Stimulated activated CD4-positive, alpha-beta T cell treated with anti-CD3 and anti-CD28 coated beads, TNF-alpha, amount 100 ng/mL, for 1 hour (primary cell): ENCODE measurements at places on chromosomes 5 and 9.

- no peak for DNase-seq
Measured at GRCh38 chr9:80922544-80922943, 766.8 kb downstream of the TLE1 start.

DNA sequence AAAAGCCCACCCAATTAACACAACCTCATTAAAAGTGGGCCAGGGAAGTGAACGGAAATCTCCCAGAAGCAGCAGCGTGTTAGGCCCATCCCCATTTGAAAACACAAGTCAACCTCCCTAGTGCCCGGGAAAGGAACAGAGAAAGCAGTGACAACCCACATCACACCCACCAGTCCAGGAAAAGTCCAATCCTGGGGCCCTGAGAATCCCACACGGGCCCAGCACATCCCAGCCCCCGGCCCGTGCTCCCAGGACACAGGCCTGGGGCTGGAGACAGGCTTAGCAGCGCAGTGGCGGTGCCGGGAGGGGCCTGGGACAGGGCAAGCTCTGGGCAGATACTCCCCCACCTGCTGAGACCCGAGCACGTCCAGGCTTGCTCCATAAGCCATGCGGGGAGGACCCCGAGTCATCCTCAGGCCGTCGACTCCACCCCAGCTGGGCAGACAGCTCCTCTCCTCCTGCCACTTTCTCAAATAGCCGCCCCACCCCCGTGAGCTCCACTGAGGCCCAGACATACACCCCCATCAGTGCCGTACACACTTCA is 101.0 kb downstream of the KCNT1 start:
- DNase-seq = no peak

DNA sequence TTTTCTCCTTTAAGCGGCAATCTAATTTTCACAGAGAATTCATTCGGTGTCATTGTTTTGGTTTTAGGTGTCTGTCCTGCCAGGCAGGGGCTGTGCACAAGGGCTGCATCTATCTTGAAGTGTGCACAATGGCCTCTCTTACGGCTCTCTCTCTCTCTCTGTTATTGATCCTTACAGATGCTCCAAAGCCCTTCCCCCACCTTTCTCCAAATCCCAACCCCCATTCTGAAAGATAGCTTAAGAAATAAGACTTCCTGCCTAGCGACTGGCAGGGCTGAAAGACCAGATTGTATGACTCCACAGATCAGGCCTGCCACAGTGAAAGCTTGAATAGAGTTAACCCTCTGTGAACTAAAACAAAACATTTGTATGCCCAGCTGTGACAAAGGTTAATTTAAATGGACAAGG is 86.5 kb upstream of the NR5A1 start:
- DNase-seq = no peak

DNA sequence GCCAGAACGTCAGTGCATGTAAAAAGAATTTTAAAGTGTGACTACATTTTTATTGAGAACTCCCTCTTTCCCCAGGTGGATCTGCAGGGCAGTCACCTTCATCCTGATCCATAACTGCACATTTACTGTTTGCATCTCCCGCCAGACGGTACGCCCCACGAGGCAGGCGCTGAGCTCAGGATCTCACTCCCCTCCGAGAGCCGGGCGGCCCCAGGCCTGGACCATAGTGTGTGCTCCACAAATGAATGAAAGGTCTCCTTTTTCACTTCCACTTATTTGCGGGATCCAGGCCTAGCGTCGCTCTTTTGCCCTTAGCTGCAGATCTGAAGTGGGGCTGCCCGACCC is 378 bp downstream of the DROSHA start:
- no peak for DNase-seq

DNA sequence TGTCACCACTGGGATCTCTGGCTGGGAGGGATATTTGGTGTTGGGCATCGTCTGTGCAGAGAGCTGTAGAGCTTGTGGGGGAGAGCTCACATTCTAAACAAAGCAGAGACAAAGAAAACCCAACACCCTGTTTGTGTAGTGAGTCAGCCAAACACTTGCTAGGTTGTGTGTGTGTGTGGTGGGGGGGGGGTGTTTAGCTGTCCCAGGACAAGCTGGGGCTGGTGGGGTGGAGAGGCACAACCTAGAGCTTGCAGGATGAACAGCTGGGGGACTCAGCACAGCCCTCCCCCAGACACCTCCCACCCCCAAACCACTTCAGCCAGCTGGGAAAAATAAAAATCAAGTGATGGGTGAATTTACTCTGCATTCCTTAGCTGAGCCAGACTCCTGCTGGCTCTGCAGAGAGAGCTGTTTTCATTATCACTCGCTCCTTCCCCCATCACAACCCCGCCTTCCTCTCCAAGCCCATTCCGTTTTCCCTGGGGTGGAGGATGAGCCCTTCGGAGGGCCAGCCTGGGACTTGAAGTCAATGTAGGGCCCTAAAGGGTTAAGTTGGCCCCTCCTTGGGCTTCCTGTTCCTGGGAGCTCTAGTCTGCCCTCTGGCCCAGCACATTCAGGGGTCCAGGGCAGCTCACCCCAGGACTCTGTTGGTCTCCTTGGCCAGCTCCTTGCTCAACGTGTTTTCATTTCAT is 2.6 kb downstream of the OLFML2A start:
- no peak for DNase-seq

DNA sequence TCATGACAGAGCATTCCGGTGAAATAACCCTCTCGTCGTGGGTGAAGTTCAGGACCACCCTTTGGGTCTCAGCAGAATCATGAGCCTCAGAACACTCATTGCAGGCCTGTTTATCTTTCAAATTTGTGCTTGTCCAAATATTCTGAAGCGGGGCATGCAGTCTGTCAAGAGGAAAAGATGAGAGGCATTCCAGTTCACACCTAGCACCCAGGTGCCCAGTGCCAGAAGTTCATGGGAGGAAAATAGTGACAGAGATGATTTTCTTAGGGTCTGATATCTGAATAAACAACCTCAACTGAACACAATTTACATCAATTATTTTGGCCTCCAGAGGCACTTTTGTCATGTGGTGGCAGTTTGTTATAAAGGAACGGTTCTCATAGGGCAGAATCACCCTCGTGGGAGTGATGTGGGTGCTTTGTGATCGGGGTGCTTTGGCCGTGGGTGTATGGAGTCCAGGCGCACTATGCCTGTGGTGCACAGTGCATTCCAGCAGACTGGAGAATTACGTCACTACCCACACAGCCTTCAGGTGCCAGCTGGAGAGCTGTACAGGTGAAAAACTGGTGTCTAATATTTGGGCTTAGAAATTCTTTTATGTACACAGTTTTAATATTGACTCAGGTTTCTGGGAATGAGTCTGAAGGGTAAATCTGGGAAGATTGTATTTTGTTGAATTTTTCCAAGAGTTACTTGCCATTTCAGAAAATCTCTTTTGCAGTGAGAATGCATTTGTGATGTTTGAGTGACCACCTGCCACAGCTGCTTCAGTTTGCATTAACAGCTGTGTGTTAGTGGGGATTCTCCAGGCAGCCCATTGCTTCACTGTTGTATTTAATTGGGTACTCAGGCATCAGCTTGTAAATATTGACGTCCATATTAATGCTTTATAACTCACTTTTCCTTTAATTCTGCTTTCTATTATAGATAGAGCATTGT is 289.3 kb downstream of the FANCC start:
- DNase-seq = no peak

- DNase-seq = no peak
Measured at GRCh38 chr5:83528439-83528769, 56.9 kb downstream of the VCAN start.
